ENCODE measurements at places on chromosomes 1 and 21.

- DNase-seq: no peak
Observed at GRCh38 chr1:62444701-62445100, 7.9 kb downstream of the USP1 start.

DNA sequence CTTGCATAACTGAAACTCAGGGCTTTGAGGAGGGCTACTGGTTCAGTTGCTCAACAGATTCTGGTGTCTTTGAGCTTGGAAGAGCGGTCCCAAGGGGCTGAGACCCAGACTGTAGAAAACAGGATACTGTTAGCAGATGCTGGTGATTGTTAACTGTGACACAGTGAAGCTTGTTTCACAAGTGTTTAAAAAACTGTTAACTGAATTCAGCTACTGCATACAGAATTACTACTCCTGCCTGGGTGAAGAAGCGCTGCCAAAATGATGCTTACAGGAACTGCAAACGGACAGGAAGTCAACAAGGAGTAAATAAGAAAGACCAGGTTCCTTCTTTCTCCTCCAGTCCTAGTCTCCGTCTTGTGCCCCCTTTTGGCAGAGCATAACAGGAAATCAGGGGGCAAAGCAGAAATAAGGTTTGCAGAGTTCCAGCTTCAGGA, 195.3 kb upstream of the USP25 start:
- DNase-seq: no peak

- DNase-seq: no peak
Observed at GRCh38 chr1:6770751-6771440, 14.4 kb upstream of the CAMTA1 start.

DNA sequence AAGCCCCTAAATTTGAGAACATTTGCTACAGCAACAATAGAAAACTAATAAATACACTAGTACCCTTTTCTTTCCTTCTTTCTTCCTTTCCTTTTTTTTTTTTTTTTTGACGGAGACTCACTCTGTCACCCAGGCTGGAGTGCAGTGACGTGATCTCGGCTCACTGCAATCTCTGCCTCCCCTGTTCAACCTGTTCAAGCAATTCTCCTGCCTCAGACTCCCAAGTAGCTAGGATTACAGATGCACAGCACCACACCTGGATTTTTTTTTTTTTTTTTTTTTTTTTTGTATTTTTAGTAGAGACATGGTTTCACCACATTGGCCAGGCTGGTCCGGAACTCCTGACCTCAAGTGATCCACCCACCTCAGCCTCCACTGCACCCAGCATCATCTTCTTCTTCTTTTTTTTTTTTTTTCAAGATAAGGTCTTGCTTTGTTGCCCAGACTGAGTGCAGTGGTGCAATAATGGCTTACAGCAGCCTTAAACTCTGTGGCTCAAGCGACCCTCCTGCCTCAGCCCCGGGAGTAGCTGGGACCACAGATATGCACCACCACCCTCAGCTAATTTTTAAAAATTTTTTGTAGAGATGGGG, 19.6 kb upstream of the CBR3 start:
- no peak for DNase-seq

GRCh38 chr1:201748335-201748734, 80.6 kb upstream of the IPO9 start:
- no peak for DNase-seq

- DNase-seq: no peak
Observed at GRCh38 chr1:14167884-14168283, 430.6 kb upstream of the KAZN start.

GRCh38 chr1:175597969-175598765, 145.2 kb downstream of the TNR start:
- DNase-seq: peak; percentile 68

GRCh38 chr21:25569711-25570110, 37.6 kb downstream of the MRPL39 start:
- no peak for DNase-seq

DNA sequence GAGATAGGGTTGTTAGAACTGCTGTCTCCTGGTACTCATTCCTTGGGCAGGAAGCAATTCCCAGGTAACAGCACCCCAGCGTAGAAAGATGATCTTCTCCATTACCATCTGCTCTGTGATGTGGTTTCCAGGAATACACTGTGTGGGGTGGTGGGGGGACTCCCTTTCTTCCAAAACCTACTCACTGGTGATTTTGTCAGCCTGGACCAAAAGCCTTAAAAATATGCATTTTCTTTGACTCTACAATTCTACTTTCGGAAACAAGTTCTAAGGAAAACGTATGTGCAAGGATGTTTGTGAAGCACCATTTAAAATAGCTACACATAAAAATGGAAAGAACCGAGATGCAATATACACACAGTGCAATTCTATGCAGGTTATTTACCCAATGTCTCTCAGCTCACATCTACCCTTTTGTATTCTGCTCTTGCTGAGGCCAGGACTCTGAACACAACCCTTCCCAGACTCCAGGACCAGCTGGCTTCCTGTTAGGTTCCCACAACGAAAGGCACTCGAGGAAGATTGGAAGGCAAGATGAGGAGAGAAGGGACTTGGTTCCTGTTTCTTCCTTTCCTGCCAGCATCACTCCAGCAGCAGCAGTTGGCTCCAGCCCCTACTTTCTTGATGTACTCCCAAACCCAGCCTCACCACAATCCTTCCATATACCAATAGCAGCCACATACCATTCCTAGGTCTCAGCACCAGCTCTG, 33.0 kb upstream of the GJB5 start:
- no peak for DNase-seq

DNA sequence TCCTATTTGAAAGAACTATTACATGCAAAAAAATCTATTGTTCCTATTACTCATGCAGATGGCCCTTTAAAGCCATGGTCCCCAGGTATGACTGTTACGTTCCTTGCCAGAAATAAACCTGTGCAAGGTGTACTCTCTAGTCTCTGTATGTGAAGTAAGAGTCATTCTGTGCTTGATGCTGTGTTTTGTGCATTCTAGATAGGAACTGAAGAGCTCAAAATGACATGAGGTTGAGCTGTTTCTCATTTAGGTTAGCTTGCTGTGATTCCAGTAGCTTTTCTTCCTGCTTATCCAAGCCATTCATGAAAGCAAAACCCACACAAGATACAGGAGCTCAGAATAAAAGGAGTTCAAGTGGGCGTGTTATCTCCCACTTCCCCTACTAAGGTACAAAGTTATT, 64.3 kb upstream of the ZNF326 start:
- no peak for DNase-seq

DNA sequence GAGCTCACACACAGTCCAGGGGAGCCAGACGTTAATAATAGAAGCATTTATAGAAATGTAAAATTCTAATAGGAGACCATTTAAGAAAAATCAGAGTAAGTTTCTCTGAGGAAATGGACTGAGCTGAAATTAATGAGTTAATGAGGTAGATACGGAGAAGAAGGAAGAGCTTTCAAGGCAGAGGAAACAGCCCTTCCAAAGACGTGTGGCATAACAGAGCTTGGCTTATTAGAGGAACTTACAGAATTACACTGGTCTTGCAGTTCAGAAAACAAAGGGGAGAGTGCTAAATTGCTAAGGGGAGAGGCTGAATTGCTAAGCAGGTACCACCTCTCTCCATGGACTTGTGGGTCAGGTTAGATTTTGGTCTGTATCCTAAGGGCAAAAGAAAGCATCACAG, 8.2 kb upstream of the PIGK start:
- no peak for DNase-seq

DNA sequence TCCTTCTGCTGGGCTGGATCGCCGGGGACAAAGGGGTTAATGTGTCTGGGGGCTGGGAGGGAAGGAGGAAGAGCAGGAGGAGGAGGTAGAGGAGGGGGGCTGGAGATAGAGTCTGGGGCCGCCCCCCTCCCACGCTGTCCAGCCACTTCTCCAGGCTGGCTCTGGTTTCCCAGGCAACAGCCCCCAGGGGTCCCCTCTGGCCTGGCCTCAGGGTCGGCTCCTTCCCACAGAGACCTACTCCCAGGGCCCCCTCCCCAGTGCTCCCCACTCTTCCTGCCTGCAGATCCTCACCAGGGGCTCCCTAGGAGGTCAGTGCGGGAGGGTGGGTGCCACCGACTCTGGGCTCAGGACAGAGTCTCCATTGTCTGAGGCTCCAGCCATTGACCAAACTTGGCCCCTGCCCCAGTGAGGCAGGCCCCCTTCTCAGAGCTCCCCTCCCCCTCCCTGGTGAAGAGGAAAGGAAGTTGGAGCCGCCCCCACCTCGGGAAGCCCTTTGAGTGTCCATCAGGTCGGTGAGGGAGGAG, 34.1 kb downstream of the ARHGEF10L start:
- DNase-seq: no peak

DNA sequence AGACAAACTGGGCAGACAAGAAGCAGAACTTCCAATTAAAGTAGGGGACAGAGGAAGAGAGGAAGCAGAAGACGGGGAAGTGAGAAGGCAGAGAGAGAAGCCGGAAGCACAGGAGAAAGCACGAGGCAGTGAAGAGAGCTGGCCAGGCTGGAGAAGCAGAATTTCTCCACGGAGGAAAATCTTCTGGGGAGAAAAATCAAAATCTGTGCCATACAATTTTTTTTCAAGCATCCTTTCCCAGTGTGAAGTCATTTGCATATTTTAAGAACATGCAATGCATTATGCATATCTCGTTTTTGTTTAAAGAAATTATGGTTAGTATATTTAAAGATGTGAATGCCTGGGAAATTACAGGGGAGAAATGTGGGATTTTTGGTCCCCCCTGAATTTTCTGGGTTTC, 7.3 kb upstream of the CAMK2N1 start:
- no peak for DNase-seq

DNA sequence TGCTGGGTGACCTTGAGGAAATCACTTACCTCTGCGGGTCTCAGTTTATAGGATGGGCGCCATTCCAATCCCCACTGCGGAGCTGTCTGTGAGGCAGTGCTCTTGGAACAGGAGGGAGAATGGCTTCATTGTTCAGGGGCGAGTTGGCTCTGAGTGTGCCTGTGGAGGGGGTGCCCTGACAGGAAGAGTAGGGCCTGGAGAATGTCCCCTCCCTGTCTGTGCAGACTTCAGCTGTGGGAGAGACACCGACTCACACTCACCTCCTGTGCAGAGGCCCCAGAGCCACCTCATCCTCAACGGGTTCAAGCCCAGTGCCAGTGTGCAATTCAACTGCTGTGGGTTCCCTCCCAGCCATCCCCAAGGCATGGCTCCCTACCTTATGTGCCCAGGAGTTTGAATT, 17.1 kb downstream of the ADORA1 start:
- no peak for DNase-seq

DNA sequence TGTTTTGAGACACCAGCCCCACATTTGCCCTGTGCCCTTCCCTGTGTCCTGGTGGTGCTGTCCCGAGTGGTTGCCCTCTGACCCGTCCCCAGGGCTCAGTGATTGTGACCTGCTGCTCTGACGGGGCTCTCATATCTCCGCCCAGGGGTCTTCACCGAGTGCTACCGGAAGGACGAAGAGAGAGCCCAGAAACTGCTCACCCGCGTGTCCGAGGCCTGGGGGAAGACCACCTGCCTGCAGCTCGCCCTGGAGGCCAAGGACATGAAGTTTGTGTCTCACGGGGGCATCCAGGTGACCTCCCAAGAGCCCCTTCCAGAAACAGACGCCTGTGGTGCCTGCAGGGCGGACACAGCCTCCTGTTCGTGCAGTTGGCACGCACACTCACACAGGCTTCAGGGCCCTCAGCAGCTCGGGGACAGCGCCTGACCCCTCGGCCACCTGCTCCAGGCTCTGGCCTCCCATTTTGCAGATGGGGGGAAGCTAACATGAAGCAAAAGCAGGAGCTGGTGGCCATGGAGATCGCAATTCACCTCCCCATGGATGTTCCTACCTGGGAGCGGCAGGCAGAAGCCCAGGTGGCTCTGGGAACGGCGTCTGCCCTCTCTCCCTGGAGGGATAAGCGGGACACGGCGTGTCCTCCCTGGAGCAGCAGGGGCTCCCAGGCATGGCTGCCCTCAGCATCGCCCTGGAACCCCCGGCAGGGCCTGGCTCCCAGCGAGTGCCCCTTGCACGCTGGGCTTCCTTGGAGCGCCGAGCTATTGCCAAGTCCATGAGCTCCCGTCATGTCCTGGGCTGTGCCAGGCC, 45.9 kb downstream of the TRPM2 start:
- no peak for DNase-seq

- DNase-seq: no peak
Observed at GRCh38 chr1:110462964-110463363, 12.0 kb downstream of the PROK1 start.

DNA sequence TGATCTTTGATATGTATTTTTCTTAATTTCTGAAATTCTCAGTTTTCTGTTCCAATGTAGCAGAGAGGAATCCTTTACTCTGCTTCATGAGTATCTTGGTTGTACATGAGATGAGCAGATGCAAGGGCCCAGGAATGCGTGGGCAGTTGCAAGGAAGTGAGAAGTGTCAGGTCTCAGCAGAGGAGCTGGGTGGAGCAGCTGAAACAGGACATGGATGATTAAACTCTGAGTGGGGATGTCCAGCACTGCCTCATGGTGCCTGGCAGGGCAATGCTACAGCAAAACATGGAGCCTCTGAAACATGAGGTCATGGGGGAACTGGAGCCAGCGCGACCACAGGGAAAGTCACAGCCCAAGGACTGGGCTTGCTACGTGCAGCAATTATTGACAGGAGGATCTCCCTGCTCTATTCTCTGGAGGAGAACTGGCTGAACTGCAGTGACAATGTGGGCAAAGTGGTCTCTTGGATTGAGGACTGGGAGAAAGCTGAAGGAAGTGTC, 48.4 kb downstream of the COLGALT2 start:
- DNase-seq: peak; percentile 52

DNA sequence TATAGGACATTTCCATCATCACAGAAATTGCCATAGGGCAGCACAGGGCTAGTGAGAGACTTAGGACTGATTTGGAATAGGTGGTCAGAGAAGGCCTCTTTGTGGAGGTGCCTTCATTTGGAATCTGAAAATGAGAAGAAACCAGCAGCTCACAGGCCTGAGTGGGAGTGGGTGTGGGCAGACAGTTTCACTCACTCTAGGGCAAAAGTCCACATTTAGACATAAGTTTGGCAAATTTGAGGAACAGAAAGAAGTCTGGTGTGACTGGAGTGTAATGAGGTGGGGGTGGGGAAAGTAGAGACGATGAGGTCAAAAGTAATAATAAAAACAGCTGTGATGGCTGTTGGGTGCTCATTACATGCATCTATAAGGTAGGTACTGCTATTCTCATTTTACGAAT, 22.4 kb upstream of the BCAR3 start:
- peak; percentile 73 for DNase-seq

- DNase-seq: no peak
Observed at GRCh38 chr21:19130379-19131028, 726.9 kb upstream of the TMPRSS15 start.

- no peak for DNase-seq
Observed at GRCh38 chr1:169461390-169462000, 24.2 kb downstream of the SLC19A2 start.

GRCh38 chr21:28624626-28625025, 368.1 kb downstream of the LTN1 start:
- DNase-seq: no peak

- no peak for DNase-seq
Observed at GRCh38 chr1:116152577-116152943, 41.4 kb downstream of the MAB21L3 start.
